ENCODE measurements at places on chromosomes 5 and 9.

DNA sequence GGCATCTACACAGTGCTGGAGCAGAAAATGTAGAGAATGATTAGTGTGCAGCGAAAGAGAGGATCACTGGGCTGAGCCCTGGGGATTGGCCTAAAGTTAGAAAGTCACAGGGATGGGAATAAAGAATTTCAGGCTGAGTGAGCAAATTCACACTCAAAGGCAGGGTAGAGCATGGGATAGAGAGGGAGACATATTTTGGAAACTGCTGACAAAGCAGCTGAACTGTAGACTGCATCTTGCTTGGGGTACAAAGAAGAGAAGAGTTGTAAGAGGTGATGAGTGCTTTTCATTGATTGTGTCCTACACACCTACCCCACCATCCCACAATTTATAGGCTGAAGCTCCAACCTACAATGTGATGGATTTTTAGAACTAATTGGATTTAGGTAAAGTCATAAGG, 677.8 kb downstream of the TAF11L14 start:
- no peak for DNase-seq

GRCh38 chr9:97615439-97616072, 17.6 kb downstream of the TSTD2 start:
- DNase-seq, result peak; percentile 85

- DNase-seq, result no peak
These were observed 59.4 kb upstream of the SIMC1 start for GRCh38 chr5:176178789-176179188.

DNA sequence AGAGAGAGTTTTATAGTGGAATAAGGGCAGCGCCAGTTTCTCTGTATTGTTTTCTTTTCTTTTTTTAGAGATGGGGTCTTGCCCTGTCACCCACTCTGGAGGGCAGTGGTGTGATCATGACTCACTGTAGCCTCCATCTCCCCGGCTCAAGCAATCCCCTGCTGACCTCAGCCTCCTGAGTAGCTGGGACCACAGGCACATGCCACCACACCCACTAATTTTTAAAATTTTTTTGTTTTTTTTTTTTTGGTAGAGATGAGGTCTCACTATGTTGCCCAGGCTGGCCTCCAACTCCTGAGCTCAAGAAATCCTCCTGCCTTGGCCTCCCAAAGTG, 119.0 kb downstream of the PIK3R1 start:
- no peak for DNase-seq

- DNase-seq, result no peak
These were observed at the start of gene FREM1 for GRCh38 chr9:14909961-14910805. Gene FREM1 (minus strand): TSS chr9:14910428. CDS start chr9:14868977, 41,451 bp downstream.

- DNase-seq, result no peak
These were observed 50.5 kb downstream of the GADD45G start for GRCh38 chr9:89655056-89655989.

- DNase-seq, result no peak
These were observed 33.9 kb upstream of the ARHGAP26 start for GRCh38 chr5:142736247-142736632.

GRCh38 chr9:134189145-134189469, 24.7 kb upstream of the RNU6ATAC start:
- DNase-seq, result no peak

DNA sequence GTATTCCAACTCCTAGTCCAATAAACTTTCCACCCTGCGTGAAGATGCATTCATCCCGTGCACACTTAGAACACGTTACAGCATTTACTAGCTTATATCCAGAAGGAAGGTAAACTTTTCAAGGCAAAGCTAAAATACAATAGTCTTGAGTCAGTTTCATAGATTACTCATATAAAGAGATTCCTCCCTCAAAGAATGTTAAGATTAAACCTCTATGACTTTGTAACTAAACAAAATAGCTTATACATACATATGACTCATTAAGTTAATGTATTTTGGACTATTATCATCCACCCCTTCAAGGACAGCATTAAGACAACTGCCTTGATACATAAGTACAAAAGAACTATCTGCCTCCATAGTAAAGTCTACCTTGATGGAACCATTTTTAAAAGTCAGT, 36.1 kb downstream of the TLE1 start:
- DNase-seq, result no peak

GRCh38 chr9:134644725-134645606, 3.4 kb downstream of the COL5A1 start:
- DNase-seq, result peak; percentile 60

DNA sequence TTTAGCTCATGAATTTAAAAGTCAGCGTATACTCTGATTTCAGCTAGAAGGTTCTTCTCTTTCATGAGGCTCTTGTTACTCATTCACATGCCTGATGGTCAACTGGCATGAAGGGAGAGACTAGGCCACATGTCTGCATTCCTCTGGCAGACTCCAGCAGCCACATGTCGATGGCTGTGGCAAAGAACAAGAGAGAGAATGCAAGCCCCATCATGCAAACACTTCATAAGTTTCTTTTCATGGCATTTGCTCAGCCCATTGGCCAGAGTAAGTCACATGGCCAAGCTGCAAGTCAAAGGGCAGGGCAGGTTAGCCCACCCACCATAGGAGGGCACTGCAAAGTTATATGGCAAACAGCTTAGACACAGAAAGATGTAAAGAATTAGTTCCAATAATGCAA, 5.4 kb downstream of the KCNV2 start:
- peak; percentile 55 for DNase-seq

DNA sequence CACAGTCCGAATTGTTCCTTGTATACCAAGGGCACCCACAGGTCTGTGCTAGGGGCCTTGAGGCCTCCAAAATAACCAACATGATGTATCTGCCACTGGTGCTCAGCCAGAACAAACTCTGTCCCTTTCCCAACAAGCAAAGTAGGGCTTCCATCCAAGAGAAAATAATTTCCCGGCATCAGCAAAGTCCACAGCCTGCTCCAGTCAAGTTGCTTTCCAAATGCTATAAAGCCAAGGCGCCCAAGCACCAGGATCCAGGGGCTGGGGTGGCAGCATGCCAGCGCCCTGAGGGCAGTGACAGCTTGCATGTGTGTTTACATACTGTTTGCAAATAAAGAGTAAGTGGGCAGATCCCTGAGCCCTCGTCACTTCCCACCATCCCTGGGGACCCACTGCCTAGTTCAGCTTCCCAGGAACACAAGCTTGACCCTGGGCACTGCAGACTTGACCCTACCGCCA, 155.9 kb downstream of the ERCC6L2 start:
- DNase-seq, result no peak

DNA sequence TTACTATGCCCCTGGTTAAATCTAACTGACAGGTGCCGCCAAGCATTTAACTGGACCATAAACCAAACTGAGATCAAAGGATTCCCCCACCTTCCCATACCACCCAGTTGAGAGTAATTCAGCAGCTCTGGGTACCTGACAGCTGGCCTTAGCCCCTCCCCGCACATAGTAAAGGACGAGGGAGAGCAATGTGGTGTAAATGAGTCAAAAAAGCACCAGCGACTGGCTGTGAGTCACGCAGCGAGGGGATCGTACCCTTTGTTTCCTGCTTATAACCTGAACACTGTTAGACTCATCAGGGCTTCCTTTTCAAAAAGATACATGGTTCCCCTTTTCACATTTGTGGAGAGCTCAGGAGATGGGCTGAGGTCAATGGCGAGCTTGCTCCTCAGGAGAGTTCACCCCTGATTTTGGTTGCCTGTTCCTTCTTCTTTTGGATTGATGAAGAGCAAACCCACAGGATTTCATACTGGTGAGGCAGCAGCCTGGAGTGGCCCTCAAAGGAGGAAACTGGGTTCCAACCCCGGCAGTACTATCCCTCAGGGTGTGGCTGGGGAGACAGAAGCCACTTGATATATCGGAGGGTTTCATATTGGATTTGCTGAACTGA, 71.5 kb downstream of the ANKRD33B start:
- peak; percentile 58 for DNase-seq

DNA sequence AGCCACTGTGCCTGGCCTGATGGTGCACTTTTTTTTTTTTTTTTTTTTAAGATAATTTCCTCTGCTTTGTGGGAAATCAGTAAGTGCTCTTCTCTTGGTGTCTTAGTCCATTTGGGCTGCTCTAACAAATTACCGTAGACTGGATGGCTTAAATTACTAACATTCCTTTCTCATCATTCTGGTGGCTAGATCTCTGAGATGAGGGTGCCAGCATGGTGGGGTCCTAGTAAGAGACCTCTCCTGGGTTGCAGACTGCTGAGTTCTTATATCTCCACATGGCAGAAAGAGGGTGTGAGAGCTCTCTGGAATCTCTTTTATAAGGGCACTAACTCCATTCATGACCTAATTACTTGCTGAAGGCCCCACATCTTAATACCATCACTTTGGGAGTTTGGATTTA, 133.9 kb upstream of the ANKRD55 start:
- DNase-seq, result no peak

DNA sequence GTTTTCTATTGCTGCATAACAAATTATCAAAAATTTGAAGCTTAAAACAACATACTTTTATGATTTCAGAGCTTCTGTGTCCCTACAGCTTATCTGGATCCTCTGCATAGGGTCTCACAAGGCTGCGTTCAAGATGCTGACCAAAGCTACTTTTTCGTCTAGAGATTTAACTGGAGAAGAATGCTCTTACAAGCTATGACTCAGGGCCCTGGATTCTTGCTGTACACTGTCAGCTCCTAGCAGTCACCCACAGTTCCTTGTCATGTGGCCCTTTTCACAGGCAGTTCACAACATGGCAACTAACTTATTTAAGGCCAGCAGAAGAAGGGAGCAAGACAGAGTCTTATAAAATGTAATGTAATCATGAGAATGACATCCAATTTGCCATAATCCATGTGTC, 70.8 kb upstream of the FAM174A start:
- DNase-seq, result no peak

DNA sequence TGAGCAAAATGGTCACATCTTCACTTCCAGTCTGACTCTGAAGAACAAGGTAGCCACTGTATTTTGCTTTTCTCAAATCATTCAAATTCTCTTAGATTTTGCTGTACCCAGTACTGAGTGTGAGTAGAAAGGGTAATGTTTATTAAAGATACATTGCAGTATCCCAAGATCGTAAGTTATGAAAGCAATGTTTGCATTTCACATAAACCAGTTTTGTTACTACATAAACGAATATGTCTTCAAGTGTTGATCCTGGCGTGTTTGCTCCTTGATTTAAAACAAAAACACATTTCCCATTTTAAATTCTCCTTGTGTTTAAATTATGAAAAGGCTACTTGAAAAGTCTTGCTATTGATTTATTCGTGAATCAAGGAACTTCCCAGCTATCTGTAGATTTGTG, 22.0 kb downstream of the SNX30 start:
- no peak for DNase-seq

GRCh38 chr5:154385236-154385512, 60.6 kb upstream of the SAP30L start:
- peak; percentile 81 for DNase-seq

All from Karpas-422 (cell line).